ENCODE measurements at places on chromosomes 13 and 19.

DNA sequence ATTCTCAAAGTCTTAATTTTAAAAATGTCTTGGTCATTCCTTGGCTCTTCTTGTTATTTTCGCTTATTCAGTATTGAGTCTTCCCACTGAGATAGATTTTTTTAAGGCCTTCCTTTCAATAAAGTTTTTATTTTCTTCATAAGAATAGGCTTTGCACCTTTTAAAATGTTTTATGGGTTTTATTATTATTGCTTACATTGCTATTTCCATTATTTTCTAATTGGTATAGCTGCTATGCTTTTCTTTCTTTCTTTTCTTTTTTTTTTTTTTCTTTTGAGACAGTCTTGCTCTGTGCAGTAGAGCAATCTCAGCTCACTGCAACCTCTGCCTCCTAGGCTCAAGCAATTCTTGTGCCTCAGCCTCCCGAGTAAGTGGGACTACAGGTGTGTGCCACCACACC is 195.7 kb downstream of the PDS5B start:
- no peak for DNase-seq

DNA sequence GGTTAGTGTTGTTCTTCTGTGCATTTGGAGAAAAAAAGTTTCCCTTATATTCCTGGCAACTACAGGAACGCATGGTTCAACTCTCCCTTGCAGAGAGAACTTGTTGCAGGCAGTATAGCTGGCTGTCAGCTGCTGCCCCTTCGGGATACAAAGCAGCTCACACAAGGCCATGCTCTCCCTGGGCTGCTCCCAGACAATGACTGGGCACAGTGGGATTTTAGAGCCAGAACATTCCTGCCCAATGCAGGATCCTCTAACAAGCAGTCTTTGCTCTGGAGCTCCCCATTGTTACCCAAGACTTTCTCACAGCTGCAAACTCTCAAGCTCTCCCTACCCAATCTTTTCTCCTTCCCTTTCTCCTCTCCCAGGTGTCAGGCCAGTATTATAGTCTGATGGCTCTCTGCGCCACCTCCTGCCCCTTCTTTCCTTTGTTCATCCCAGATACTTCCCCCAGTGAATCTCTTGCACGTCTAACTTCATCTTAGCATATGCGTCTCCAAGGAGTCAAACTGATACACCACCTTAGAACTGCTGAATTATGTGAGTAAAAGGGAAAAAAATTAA is 27.5 kb upstream of the SERPINE3 start:
- DNase-seq, result no peak

GRCh38 chr13:34176633-34177032 is 358.7 kb downstream of the RFC3 start:
- DNase-seq, result no peak

- DNase-seq, result no peak
Observed at GRCh38 chr13:75217949-75218348, 264.0 kb downstream of the TBC1D4 start.

DNA sequence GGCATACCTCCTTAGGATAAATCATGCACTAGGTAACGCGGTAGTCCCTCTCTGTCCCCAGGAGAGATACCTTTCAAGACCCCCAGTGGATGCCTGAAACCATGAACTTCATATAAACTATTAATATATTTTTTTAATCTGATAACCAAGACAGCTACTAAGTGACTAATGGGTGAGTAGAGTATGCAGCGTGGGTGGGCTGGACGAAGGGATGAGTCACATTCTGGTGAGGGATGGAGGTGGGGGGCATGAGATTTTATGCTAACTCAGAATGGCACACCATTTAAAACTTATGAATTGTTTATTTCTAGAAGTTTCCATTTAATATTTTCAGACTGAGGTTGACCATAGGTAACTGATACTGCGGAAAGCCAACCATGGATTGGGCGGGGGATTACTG is 46.2 kb downstream of the CDK8 start:
- DNase-seq, result no peak

- no peak for DNase-seq
Observed at GRCh38 chr13:72662548-72662947, 64.9 kb downstream of the MZT1 start.

DNA sequence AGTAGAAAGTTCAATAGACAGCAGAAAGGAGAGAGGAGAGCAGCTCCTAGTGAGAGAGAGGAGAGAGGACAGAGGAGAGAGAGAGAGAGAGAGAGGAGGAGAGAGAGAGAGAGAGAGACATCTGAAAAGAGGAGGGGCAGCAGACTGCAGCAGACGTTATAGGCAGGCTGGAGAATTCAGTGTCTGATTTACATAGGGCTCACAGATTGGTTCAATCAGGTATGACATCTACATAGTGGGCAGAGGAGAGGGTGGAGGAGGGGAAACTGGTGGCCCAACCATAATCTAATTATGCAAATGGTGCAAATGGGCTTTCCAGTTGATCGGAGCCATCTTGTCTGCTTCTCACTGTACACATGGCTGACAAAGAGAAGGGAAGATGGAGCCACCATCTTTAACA is 221.3 kb upstream of the TRPC4 start:
- DNase-seq, result no peak

DNA sequence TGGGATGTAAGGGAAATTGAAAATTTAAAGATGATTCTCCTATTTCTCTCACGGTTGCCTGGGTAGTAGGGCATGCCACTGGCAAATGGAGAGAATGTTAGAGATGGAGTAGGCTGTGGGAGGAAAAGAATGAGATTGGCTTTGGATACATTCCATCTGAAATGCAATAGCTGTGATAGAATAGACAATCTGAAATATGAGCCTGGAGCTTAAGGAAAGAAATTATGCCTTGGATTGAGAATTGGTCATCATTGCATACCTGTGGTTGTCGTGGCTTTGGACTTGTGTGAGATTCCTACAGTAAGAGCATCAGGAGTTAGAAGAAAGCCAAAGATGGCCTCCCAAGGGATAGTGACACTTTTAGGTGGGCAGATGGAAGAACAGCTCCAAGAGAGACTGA is 305.1 kb upstream of the SLC10A2 start:
- no peak for DNase-seq

DNA sequence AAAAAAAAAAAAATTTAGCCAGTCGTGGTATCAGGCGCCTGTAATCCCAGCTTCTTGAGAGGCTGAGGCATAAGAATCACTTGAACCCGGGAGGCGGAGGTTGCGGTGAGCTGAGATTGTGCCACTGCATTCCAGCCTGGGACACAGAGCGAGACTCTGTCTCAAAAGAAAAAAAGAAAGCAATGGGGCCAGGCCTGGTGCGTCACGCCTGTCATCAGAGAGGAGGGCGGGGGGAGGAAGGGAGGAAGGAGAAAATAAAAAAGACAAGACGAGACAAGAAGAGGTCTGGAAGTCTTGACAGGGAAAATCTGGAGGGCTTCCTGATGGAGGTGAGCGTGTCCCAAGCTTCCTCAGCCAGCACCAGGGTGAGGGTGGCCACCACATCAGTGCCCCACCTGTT is 54.9 kb upstream of the PTPRS start:
- DNase-seq, result no peak

DNA sequence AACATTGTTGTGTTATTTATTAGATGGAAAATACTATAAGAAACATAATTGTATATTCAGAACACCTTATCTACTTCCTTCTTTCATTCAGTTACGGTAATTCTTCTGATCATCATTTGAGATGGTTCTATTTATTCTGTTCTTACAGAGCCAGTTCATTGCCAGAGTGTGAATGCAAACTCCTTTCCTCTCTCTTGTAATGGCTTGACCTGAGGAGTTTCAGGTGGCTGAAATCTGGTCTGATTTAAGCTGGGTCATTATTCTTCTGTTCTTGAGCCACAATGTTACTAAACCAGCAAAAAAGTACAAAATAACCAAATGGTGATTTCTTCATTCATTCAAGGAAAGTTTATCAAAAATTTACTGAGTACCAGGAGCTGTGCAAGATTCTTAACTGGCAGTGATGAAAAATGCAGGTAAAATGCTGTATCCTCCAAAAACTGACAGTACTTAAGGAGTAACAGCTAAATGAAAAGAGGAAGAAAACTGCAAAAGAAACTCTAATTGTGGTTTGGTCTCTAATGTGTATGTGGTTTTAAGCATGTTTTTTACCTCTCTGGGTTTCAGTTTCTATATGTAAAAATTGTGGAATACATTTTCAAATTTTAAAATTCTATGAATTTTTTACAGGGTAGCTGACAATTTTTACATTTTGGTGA is 182.4 kb upstream of the UFM1 start:
- DNase-seq, result no peak

DNA sequence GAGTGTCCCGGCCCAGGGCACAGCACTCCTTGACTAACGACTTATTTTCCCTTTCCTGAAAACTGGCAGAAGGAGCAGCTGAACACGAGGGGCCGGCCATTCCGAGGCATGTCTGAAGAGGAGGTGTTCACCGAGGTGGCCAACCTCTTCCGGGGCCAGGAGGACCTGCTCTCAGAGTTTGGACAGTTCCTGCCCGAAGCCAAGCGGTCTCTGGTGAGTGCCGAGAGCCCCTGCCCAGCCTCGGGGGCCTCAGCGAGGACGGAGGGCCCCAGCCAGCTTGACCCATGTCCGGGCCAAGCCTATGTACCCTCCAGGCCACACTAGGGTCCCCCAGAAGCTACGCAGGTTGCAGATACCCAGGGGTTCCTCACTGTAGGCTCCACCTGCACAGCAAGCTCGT is 17.7 kb downstream of the SIN3B start:
- no peak for DNase-seq

- DNase-seq, result no peak
Observed at GRCh38 chr19:47794526-47794925, 9.8 kb downstream of the TPRX1 start.

DNA sequence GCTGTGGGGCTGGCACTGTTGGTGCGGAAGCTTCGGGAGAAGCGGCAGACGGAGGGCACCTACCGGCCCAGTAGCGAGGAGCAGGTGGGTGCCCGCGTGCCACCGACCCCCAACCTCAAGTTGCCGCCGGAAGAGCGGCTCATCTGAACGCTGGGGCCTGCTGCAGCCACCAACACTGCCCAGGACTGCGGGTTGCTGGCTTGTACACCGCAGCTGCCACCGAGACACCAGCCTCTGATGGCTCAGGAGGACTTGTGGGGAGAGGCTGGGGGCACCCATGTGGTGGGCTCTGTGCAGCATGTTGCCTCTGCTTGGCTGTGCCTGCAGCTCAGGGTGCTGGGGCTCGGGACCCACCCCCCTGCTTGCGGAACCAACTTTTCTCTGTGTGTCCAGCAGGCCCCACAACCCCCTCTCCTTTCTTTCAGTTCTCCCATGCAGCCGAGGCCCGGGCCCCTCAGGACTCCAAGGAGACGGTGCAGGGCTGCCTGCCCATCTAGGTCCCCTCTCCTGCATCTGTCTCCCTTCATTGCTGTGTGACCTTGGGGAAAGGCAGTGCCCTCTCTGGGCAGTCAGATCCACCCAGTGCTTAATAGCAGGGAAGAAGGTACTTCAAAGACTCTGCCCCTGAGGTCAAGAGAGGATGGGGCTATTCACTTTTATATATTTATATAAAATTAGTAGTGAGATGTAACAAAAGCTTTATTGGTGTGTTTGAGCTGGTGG is 2.6 kb downstream of the CRB3 start:
- DNase-seq, result no peak

- DNase-seq, result no peak
Observed at GRCh38 chr13:30186634-30187415, 120.5 kb downstream of the KATNAL1 start.

- DNase-seq, result peak; percentile 7
Observed at GRCh38 chr19:52734331-52734892, 432 bp downstream of the ZNF611 start.

DNA sequence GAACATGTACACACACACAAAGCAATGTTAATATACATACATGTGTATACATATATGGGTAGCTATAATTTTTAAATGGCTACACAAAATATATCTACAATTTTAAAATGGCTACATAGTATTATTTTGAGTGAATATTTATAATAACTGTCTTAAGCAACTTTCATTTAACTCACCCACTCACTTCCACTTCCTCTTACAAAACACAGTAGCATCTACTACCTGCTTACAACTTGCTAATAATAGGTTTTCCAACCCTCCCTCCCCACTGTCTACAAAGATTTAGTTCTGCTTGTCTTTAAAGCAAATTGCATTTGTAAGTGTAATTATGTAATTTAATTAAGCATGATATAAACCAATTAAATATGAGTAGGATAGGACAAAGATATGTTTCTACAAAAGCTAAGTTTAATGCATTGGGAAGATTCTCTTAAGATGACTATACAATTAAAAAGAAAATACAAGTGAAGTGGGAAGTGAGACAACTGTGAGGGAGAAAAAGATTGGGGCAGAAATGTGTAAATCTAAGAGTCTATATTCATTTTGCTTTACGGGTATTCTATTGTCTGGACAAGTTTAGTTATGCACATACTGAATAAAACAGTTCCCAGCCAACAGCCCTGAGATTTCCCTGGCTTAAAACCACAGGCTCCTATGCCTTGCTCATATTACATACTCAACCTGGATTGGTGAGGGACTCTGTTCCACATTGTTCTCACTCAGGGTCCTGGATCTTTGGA is 583.1 kb downstream of the EFNB2 start:
- DNase-seq, result no peak

GRCh38 chr19:10653482-10653731 is 739 bp upstream of the ILF3 start:
- DNase-seq, result no peak

DNA sequence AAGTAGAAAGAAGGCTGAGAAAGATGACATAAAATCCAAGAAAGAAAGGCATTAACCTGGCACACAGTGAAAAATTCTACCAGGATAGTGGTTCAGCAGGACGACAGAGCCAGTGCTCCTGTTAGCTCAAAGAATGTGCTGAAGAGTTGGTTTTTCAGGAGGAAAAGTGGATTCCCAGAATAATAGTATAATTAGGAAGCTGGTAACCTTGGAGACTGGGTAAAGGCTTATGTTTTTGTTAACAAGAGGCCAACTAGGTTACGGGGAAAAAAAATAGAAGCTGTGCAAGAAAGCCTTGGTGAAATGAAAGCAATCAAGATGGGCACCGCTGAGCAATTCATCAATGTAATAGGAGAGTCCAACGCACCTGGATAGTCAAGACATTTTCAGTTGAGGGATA is 54.7 kb downstream of the SLC15A1 start:
- DNase-seq, result no peak

DNA sequence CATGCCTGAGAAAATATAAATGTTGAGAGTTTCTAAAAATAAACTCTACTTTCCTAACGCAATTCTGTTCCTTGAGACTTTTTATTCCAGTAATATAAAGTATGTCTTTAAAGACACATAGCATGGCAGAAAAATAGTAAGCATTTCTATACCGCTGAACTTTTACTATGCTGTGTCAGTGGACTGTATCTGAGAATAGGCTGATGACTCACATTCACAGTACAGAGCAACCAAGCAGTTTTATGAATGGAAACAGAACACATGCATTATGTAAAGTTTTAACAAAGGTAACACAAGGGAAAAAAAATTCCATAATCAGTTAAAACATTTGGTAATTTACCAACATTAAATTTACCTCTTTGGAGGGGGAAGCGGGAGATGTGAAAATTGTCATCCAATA is 38.4 kb downstream of the ZDHHC20 start:
- DNase-seq, result no peak

DNA sequence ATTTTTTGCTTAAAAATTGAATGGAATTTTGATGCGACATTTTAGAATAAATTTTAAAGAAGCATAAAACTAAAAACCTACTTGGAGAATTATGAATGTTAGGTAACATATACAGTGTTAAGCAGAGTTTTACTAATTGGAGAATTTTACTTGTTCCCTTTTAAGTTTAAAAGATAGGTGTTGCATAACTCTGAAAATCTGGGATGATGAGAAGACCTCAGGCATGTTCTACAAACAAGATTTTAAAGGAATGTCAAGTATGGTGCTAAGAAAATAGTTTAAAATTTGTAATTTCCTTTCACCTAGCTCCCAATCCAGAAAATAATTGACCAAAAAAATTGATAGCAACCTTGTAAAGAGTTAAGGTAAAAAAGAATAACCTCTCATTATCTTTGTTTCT is 135.8 kb downstream of the RFC3 start:
- no peak for DNase-seq

GRCh38 chr19:13020002-13020414 is 24.7 kb downstream of the NFIX start:
- DNase-seq, result no peak
